ENCODE measurements at places on chromosomes 4 and X.

DNA sequence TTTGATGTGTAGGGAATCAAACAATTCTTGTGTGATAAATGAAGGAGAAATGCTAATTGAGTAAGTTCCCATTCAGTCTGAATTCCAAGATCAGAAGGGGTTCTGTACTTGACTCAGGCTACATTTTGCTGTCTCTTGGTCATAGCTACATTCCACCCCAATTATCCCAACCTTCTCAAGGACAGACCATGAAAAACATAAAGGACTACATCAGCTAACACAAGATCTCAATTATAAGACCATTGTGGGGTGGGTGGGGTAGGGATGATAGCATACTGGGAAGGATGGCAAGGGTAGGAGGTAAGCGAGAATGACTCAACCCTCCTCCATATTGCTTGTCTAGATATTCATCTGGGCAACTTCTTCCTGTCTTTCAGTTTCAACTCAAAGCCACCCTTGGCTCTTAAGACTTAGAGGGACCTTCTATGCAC, 87.4 kb upstream of the ETNPPL start:
- DNase-seq, result no peak

- no peak for DNase-seq
Measured at GRCh38 chr4:128716338-128716737, 93.2 kb upstream of the JADE1 start.

- no peak for DNase-seq
Measured at GRCh38 chrX:38805432-38806389, 4.5 kb downstream of the MID1IP1 start.

DNA sequence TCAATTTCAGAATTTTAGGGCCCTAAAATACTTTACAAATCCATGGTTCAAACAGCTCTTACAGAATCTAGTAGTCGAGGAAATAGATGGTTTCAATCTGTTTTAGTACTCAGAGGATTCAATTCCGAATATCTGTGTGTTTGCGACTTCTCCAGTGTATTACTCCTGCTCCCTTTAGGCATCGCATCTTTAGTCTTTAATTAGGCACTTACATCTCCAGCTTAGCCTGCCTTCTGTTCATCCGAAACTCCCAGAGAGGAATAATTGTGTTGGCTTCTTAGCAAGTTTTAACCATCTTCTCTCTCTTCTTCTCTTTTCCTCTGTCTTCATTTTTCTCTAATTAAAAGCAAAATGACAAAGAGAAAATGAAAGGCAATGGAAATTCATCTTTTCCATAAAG, 1901.3 kb upstream of the TENM3 start:
- no peak for DNase-seq

DNA sequence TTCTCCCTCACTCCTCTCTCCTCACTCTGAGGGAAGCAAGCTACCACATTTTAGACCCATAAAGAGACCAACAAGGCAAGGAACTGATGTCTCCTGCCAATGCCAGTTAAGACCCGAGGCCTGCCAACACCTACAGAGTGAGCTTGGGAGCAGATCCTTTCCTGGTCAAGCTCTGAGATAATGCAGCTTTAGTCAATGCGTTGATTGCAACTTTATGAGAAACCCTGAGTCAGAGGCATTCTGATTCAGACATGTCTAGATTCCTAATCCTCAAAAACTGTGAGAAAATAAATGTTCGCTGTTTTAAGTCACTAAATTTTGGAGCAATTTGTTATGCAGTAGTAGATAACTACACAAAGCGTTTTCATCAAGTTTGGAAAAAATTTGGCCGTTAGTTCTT, 115.5 kb downstream of the JADE1 start:
- no peak for DNase-seq

- no peak for DNase-seq
Measured at GRCh38 chr4:53424280-53424679, 46.8 kb downstream of the FIP1L1 start.

- DNase-seq, result no peak
Measured at GRCh38 chrX:35351795-35352483, 409.3 kb downstream of the FAM47B start.

- no peak for DNase-seq
Measured at GRCh38 chr4:57710053-57710452, 599.9 kb upstream of the IGFBP7 start.

DNA sequence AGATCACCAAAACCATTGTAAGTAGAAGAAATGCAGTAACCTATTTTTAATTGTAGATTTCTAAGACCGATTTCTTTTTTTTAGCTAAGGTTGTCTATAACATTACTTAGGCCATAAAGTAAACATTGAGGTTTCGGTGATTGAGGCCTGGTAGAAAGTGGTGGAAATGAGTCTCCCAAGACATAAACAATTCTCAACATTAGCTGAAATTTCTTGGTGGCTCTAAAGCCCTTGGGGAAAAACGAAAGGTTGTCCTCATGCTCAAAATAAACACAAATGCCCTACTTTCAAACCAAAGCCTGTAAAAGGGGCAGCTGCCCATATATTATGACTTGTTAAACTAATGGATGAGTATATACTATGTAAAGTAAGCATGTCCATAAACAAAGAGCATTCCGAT, 98.8 kb downstream of the SCFD2 start:
- DNase-seq, result no peak

DNA sequence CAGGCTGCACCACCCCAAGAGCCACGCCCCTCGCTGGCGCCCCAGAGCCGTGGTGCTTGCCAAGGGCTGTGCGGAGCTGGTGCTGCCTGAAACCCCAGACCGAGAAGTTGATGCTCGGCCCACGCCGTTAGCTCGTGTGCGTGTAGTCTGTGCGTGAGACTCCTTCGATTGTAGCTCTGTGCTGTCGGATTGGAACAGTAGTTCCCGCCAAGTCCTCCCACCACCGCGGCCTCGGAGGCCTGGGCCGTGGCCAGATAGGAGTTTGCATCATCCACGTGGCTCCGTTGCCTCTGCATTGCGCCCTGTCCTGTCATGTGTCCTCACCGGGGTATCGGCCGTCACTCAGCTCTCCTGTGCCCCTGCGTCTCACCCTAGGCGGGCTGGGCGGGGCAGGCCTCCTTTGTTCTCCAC, 24.2 kb downstream of the TNIP2 start:
- DNase-seq, result no peak

GRCh38 chr4:100582146-100582545, 64.3 kb upstream of the EMCN start:
- no peak for DNase-seq

DNA sequence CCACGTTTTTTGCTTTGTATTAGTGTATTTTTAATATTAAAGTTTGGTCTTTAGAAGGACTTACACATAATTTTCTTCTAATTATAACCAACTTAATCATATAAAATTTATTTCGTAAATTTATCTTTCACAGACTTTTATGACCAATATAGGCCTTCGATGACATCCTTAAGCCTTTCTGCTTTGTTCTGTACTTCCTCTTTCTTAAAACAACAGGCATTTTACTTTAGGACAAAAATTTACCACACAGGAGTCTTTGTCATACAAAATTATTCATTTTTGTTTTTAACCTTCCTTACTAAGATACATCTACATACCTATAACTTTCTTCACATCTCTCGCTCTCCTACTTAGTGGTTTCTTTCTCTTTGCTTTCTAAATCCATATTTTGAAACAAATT, 56.3 kb downstream of the RGS12 start:
- no peak for DNase-seq

DNA sequence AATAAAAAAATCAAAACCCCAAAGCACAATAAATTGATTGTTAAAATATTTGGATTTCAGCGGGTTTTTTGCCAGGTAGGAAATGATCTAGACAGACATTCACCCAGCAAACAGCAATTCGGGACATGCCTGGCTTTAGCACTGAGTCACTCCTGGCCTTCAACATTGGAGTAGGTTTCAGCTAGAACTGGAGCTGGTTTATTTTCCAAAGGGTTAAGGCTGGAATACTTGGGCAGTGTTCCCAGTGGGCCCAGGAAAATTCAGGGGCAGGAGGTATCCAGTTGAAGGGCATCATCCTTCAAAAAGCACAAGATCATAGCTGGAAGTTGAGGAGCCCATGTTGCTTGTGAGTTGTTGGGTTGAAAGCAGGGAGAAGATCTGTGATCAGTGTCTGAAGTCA, 41.0 kb downstream of the TXLNG start:
- no peak for DNase-seq

GRCh38 chr4:148540622-148541326, 98.6 kb upstream of the NR3C2 start:
- no peak for DNase-seq

DNA sequence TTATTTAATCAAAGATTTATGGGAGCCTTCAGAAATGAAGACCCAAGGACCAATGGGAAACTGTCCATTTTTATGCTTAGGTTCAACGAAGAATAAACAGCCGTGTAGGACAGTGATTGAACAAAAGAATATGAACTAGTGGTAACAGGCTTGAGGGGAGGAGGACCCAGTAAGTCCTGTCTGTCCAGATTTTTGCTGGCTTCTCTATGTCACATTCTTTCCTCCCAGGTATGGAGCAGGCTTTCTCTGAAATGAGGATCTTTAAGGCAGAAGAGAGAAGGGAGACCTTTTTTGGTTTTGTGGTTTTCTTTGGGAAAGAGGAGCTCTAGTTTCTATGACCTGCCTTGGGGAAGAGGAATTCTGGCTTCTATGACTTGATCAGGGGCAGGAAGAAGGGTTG, 74.1 kb downstream of the BANK1 start:
- DNase-seq, result no peak

DNA sequence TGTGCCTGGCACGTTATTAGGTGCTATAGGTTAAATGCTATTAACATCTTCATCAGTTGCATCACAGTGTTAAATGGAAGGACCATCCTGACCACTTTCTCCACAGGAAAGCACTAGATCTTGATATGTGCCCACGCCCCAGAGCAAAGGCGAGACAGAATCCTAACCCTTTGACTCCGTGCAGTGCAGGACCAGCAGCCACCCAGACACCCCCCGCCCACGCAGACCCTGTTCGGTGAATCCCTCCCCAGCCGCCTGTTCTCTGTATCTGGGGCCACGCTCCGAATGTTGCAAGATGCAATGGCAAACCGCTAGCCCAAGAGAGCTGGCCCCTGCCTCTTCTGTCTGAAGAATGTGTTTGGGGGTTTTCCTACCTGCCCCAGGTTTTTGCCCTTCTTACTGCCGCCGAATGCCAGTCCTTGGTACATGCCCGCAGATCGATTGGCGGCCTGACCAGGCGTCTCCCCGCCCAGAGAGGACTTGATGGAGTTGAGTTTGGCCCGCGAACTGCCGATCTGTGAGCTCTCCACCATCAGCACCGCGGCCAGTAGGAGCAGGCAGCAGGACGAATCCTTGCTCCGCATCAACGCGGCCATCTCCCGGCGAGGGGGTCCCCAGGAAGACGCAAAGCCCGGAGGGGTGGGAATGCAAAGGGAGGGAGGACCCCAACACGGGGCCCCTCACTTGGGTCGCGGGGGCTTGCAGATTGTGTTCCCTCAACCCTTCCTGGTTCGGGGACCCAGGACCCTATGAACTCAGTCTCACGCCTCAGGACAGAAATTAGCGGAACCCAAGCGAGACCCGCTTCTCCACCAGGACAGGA, 906 bp downstream of the DKK2 start:
- no peak for DNase-seq

GRCh38 chr4:108425988-108426387, 194.4 kb upstream of the RPL34 start:
- DNase-seq, result no peak

DNA sequence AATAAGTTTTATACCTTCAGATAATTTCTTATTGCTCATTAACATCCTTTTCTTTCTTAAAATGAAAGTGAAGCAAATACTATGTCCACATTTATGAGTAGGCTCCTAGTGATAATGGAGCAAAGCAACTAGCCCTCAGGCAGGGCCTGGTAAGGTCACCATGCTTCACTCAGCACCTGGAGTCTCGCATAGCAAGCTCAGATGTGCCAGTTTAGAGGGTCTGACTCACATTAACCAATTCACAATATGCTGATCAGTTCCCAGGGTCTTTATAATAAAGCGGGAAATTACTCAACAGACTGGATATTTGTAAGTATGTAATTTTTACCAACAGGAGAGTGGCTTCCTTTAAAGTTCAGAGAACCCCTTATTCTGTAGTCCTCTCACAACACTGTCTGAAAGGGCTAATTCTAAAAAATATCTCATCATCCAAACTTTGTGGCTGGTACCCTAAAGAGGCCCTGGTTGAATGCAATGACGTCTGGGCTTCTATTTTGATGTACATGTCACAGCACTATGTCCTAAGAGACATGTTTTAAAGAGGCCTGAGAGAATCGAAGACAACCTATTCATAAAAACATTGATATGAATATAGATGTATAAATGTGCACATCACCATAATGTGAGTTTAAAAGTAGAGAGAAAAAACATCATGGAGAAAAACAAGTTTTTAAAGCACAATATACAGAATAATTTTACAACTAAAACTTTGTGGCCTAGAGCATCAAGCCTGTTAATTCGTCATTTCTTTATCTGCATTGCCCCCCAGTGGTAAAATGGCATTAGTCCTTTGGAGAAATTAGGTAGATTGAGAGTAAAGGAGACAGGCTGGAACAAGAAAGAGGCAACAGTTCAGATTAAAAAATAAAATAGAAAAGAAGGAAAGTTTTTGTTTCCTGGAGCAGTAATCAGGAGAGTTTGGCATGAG, 44.3 kb downstream of the IL21 start:
- DNase-seq, result no peak

- DNase-seq, result no peak
Measured at GRCh38 chrX:21658152-21658737, at the start of gene KLHL34. Gene KLHL34, minus strand, starts transcription at chrX:21658330. Its CDS starts 542 bp downstream, at chrX:21657788.

GRCh38 chr4:105895583-105896460, 551 bp downstream of the NPNT start:
- DNase-seq, result no peak

DNA sequence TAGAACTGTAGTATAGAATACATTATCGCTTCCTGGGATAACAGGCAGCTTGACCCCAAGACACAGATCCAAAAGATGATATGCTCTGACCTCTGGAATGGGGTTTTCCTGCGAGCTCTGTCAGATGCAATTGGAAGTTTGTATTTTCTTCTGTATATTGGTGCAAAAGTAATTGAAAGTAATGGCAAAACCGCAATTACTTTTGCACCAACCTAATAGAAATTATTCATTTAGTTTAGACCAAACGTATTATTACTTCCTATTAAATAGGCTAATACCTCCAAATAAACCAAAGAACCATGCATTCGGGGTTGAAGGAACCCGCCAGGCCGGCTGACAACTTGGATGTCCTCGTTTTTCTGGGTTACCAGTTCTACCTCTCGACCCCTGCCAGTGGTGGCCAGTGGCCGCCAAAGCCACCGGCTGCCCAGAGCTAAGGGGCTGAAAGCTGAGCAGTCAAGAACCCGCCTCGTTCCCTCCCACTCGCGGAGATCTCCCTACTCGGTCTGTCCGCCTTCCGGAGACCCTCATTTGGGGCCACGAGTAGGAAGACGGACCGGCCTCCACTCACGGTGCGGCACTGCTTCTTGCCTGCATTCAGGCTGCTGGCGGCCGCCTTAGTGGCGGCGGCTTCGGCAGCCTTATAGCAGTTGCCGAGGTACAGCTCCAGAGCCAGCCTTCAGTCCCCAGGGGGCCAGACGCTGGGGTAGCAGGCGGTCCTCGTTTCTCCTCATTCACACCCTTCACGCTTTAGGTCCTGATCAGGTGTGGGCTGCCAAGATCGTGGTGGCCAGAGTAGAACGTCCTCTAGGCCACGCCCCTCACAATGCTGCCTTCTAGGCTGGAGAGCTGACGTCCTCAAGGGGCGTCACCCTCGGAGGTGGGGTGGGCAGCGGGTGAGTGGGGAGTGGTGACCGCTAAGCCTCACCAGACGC, 121.9 kb downstream of the RBMX2 start:
- DNase-seq, result no peak

Data from stimulated activated CD8-positive, alpha-beta memory T cell treated with anti-CD3 and anti-CD28 coated beads, Interleukin-7, amount 100 ng/mL, for 1 hour (primary cell).